ENCODE measurements at places on chromosomes 6 and 20.

DNA sequence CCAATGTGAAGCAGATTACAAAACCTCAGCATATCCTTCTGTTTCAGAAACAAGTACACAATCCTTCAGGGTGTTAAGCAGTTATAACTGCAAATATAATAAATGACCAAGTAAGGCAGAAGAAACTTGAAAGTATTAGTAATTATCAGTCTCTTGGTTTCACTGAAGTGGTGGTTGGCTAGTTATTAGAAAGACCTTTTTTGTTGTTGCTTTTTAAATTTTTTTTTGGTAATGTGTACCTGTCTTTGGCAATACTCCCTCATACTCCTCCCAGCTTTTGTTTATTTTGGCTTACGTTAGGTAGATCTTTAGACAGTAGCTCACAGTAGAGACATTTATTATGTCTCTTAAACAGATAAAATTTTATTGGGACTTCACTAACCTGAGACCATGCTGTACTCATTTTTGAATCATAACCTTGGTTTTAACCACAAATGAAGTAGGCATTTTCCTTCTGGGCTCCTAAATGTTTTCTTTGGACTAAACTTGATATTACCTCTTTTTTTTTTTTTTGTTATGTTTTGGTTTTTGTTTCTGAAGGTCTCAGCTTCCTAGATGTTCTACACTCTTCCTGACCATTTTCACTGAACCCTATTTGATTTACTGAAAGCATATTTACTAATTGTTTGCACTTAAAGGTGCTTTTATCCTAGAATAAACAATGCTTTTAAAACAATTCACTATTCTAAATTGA lies 6.4 kb downstream of the CD2AP start:
- DNase-seq, result no peak

DNA sequence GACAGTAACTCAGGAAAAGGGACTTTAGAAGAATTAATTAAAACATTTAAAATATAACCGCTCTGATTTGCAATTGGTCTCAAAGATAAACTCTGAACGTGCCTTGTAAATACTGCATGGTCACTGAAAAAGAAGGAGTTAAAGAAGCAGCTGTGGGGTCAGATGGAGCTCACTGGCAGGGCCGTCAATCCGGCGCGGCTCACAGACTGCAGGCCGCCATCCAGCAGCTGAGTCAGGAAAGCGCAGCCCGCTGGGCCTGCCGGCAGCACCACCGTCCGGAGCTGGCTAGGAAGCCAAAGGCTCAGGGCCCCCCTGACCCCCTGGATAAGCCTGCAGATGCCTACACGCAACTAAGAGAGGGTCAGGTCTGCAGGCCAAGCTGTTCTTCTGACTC lies 54.2 kb upstream of the FRMD1 start:
- DNase-seq, result no peak

GRCh38 chr20:44388466-44389023 lies 33.0 kb downstream of the HNF4A start:
- DNase-seq, result peak; percentile 71

- no peak for DNase-seq
Observed at GRCh38 chr6:42396720-42397119, 55.0 kb downstream of the TRERF1 start.

DNA sequence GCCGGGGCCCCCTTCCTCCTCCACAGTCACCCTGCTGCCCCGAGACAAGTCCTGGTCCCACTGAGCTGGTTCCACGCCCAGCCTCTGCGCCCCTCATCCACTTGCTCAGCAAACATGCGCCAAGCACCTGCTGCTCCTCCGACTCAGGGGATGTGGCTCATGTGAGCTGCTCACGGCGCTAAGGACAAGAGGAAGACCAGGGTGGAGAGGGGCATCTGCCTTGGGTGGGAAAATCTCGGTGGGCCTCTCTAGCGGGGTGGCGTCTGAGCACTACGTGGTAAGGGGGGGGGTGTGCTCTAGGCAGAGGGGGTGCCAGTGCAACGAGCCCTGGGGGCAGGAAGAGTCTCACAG lies 4.5 kb downstream of the LAMA5 start:
- DNase-seq, result no peak

DNA sequence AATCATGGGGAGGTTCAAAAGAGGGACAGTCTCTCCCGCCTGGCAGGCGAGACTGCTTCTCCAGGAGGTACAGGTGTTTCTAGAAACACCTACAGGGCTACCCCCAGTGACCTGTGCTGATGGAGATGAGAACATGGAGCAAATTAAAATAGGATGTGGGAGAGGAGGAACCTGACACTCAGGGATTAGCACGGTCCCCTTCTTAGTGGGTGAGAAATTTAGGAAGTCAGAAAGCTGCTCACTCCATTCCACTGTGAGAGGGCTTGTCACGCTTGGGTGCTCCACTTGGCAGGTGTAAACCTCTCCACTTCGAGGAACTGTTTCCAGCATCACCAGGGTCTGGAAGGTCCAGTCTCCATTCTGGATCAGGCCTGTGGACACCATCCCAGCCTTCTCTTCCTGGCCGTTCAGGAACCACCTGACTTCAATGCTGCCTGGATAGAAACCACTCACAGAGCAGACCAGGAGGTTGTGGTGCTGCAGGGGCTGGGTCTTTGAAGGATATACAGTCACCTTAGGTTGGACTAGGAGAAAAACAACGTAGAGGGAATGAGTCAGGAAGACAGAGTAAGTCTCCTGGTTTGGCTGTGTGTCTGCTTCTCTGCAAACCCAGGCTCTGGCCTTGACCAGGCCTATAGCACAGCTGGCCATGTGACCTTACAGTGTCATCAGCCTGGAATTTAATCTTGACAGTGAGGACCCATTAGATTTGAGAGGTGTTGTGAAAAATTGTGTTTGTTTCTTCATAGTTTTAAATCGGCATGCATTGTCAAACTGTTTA lies 8.1 kb downstream of the HLA-DRB1 start:
- DNase-seq, result no peak

- DNase-seq, result no peak
Observed at GRCh38 chr6:75460681-75461080, 32.9 kb downstream of the FILIP1 start.

All from SW 1271 (cell line).